ENCODE measurements at places on chromosomes 7 and 10. TPM values are rescaled to one million over a fixed set of nuclear protein-coding genes. Genes with fewer than 3 reads are reported as not detected.

DNA sequence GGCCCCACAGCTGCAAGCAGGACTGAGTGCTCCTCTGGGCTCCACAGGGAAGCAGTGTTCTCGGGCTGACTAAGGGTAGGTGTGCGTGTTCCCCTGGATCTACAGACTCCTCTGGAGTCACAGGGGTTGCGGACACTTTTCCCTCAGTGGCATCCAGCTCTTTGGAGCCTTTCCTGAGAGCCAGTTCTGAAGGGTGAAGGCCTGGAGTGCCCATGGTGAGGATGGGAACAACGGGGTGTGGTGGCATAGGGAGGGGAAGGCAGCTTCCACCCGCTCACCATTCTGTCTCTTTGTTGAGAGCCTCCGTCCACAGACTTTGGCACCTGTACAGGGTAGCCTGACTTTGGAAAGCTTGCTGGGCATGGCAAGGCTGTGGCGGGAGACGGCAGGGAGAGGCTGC is 104.1 kb upstream of the PCBD1 start:
- no peak for DNase-seq

DNA sequence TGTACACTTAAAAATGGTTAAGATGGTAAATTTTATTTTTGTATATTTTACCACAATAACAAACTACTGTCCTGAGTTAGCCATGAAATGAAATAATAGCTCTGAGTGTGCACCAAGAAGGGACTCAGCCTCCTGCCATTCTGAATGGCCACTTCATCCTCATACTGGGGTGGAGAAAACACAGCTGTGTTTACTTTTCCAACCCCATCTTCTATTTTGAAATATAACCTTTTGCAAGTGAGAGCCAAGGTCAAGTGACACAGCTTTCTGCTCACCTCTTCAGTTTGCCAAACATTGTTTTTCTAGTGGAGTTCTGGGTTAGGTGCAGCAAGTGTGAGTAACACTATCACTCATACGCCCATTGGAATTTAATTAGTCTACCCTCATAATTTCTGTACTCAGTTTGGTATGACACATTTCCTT is 107.4 kb upstream of the GLCCI1 start:
- no peak for DNase-seq

Gene CYP17A1
- total RNA-seq: not detected

- DNase-seq: no peak
Observed at GRCh38 chr10:3548702-3549101, 236.3 kb downstream of the KLF6 start.

Measured in esophagus squamous epithelium (tissue), 5 donors.